Activated T-cell treated with anti-CD3 and anti-CD28 coated beads for 48 hours (primary cell): ENCODE measurements at places on chromosomes 11 and 22.

- DNase-seq = no peak
These were observed 68.5 kb upstream of the OPCML start for GRCh38 chr11:133600786-133601185.

- DNase-seq = peak; percentile 49
These were observed 109.8 kb downstream of the BCR start for GRCh38 chr22:23289851-23290724.

GRCh38 chr22:40107244-40107643 is 70.5 kb upstream of the TNRC6B start:
- DNase-seq = no peak

- DNase-seq = no peak
These were observed 517.9 kb upstream of the RAG2 start for GRCh38 chr11:37115963-37116362.

DNA sequence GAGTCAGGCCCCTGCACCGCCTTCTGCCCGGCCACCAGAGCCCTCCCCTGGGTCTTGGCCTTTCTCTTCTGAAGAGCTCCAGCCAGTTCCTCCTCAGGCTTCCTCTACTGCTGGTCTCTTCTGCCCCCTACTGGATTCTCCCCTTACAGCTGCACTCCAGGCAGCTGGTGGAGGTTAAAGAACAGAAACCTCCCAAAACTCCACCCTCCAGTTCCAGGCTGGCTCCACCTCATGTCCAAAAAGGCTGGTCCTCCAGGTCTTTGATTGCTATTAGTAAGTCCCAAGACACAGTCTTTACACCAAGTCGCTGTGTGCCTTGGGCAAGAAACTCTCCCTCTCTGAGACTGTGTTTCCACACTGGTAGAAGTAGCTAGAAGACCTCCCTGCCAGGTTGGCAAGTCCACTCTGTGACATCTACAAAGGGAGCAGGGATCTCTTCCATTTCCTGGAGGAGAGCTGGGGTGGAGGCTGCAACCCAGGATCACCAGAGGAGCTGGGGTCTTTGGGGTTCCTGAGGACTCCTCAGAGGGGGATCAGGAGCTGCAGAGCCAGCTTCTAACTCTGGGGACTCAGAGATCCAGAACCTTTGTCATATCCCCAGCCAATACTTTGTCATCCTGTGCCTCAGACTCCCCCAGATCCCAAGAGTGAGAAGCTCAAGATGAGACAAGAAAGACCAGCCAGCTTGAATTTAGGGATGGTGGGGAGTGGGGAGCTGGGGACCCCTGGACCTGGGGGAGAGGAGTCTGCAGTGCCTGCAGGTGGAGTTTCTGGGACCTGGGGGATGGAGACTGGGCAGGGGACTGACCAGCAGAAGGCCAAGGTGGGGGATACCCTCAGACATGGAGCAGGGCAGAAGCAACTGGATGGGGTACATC is 3.4 kb upstream of the IGLL5 start:
- DNase-seq = peak; percentile 46

DNA sequence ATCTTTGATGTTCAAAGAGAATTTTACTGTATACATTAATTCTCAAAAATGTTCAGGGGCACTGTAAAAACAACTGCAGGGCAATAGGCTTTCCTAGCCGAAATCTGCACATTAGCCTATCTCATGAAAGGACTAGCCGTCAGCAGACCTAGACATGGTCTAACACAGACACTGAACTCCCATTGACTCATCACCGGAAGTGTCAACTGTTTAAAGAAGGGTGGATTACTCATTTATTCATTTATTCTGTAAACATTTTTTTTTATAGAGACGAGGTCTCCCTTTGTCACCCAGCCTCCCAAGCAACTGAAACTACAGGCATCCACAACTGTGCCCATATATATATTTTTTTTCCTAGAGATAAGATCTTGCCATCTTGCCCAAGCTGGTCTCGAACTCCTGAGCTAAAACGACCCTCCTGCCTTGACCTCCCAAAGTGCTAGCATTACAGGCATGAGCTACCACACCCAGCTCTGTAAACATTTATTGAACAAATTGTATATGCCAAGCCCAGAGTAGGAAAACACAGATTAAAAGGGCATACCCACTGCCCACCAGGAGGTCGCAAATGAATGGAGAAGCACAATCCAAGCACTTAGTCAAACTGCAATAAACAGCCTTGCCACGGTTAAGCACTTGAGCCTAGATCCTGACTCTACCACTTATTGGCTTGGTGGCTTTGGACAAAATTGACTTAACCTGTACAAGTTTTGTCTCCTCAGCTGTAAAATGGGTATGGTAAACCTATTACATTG is 26.6 kb downstream of the RAB30 start:
- no peak for DNase-seq

DNA sequence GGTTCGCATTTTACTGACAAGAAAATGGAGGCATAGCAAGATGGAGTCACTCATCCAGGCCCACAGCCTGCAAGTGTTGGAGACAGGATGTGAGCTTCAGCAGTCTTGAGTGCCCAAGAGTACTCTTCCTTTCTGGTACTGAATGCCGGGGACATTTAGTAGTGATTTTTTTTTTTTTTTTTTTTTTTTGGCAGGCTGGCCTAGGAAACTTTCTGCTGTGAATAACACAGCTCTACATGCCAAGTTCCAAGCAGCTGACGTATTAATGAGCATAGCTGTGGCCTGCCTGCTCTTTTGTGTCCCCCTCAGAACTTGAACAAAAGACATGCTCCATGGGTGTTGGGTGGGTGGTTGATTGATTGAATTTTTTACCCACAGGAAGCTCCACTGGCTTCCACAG is 195.5 kb upstream of the CADM1 start:
- DNase-seq = no peak
